ENCODE measurements at places on chromosomes 1 and 21.

DNA sequence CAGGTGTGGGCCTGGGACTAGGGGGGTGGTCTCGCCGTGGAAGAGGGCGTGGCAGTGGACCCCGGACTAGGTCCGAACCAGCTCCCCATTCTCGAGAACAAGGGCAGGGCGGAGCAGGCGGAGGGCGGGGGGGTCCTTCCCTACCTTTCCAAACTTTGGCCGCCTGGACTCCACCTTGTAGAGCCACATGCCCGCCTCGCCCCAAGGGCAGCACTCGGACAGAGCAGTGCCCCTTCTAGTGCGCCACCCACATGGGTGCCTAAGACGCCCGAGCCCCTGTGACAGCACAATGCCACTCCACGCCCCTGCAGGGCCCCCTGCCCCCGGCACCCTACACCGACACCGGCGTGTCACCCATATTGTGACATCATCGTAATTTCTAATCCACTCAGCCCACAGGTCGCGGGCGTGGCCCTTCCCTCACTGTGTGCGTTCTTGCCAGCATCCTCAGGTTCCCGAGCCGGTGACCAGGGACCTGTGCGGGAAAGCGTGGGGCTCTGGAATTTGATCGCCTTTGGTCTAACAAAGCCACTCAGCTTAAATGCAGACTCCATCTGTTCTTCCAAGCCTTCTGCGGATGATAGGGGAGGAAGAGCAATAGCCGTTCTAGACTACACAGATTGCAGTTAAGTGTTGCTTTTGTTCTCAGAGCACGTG lies 553 bp upstream of the STMN1 start:
- peak; percentile 74 for DNase-seq

DNA sequence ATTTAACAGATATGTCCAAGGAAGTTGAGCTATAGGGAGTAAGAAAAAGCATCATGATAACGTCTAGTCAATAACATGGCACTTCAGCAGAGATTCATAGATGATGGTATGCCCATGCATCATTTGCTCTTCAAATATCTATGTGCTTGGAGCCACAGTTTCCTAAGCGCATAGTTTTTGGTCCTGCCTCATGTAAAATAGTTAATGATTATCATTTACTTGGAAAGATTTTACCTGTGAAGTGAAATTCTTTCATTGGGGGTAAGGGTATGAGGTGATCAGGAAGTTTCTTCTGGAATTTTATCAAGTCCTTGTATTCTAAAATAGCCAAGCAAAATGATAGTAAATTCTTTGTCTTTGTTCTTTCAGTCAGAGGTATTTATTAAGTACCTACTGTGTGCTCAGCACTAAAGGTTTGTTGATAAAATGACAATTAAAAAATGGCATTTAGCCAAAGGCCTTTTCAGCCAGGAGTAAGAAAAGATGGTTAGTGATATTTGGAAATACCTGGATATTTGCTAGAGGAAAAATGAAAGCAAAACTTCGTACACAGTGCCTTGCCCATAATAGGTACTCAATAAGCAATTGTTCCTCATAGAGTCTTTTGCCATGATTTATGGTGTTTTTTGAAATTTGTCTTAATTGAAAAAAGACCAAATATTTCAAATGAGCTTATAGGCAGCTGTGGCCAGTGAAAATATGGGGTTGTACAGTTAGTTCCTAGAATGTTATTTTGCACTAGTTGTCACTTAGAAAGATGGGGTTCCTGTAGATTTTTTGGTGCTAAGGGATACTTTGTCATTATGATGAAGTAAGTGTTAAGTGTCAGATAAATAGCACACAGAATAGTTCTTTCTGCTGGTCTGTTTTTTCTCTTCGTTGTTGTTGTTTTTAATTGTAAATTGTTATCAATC lies 13.1 kb downstream of the PDIK1L start:
- no peak for DNase-seq

- no peak for DNase-seq
Measured at GRCh38 chr1:64112281-64112680, 91.1 kb upstream of the UBE2U start.

DNA sequence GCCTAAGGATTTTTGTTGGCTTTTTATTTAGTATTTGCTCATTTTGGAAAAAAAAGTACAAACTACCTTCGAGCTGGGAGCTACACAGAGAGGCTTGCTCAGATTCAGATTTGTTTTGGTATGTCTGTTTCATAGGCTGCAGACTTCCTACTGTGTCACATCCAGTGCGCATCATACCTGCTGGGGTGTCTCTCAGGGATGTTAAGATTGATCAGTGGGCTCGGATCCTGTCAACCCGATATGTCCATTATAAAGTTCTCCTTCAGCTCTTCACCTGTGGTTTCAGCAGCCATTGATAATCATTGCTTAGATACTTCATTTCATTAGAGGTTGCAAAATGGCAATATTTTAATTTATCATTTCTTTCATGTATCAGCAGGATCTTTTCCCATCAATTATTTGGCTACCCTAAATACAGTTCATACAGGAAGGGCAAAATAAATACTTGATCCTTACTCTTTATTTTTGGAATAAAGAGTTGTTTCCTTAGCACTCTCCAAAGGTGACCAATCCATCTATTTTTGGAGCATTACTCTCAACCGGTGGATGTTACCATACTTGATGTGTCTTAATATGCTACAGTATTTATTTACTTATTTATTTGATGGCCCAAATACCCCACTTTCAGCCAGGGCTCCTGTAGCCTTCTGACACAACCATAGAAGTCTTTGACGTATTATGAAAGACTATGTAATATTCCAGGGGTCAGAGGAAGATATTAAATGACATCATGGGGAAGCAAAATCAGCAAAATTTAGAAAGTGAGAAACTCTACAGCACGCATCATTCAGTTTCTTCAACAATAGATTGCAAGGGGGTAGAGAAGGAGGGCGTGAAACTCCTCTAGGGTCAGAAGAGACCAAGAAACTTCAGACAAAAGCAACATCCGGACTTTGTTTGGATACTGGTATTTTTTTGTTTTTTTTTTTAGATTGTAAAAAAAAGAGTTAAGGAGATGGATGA lies 55.3 kb upstream of the HNRNPU start:
- DNase-seq, result no peak

GRCh38 chr1:218743861-218744505 lies 398.8 kb downstream of the TGFB2 start:
- no peak for DNase-seq

DNA sequence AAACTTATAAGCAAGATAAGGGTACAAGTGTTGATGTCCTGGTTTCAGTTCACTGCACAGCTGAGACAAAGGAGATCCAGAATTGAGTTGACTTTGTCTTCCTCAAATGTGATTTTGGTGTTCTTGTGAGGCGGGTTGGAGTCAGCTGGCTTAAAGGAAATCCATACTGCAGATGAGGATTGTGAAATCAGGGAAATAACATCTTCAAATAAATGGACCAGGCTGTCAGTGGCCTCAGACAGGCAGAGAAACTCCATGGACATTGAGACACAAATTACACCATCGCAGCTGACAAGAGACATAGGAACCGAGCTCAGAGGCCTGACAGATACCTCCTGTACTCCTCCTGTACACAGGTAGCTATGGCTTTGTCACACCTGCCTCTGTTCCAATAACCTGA lies 27.0 kb upstream of the REG4 start:
- DNase-seq, result no peak

All from NCI-H345 (cell line).